ENCODE measurements at places on chromosomes 4 and X. TPM values are rescaled to one million over a fixed set of nuclear protein-coding genes. Genes with fewer than 3 reads are reported as not detected.
A peak's percentile ranks its signal among the peaks of the same experiment; 100 is the strongest.

DNA sequence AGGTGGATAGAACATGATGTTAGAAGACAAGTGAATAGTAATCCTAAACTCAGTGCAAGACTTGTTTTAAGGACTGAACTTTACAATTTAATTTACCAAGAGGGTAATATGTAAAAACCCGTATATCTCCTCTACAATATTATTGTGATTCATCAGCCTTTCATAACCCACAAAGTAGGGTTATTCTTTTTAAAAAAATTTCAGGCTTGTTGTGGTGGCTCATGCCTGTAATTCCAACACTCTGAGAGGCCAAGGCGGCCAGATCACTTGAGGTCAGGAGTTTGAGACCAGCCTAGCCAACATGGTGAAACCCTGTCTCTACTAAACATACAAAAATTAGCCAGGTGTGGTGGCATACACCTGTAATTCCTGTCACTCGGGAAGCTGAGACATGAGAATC is 7.2 kb downstream of the IBSP start:
- DNase-seq = no peak

DNA sequence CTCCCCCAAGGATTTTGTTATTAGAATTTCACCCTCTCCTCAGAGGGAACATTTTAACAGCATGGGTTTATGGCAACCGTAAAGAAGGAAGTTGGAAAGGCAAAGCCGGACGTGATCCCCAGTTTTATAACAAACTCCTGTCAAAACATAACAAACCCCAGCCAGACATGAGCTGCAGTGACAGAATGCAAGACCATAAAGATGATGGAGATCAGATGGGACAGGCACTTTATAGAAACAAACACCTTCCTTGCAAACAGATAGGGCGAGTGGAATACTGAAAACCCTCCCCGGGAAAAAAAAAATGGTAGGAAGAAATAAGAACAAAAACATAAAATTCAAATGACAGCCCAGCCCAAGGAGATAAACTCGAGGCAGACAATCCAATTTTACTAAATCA is 281.4 kb downstream of the LDB2 start:
- no peak for DNase-seq

BTK gene
- not detected for total RNA-seq

TLL1 gene
- 1.1 TPM for total RNA-seq

FDCSP gene
- total RNA-seq = not detected

GRCh38 chrX:36314303-36314702 is 394.8 kb downstream of the CFAP47 start:
- DNase-seq = no peak

DNA sequence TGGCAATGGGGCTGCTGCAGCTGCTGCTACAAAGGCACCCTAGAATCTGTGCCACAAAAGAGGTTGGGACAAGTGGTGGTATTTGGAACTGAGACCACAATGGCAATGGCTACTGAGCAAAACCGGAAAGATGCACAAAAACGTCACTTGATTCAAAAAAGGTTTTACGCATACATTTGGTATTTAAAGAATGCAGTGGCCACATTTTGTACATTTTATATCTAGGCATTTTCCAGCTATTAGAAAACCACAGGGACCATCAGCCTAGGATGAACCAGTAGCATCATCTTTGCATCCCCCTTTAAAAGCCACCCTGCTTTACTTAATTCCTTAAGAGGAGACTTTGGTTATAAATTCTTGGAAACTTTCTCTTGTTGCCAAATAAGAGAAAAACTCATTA is 104.8 kb upstream of the CXCL13 start:
- no peak for DNase-seq

DNA sequence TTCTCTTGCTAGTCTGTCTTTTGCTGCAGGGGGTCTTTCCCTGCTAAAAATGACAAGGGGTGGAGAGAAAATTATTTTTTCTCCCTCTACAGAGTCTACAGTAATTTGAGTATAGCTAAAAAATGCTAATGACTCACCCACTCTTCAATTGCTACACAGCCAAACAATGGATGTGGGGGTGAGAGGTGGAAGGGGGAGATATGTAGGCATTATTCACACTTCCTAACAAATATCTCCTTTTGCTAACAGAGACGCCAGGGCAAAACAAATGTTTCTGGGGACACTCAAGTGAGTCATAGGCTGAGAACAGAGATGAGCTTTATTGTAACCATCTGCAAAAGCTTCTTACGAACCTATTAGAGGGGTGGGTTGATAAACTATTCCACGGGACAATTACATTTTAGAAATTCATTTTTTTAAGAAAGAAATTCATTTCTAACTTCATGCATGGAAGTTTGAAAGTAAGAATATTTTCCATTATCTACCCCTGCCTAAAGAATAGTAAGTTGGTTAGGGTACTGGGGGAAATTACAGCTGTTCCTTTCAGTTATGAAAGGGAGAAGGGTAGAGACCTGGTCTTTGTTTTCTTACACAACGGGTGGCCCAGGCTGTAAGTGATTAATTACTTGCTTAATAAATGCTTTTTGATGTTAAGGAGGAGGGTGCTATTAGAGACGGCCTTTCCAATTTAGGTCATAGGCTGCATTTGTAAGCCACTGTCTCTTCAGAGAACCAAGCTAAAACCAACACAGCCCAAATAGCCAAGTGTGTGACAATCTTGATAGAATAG is 12.8 kb downstream of the SCD5 start:
- DNase-seq = no peak

DNA sequence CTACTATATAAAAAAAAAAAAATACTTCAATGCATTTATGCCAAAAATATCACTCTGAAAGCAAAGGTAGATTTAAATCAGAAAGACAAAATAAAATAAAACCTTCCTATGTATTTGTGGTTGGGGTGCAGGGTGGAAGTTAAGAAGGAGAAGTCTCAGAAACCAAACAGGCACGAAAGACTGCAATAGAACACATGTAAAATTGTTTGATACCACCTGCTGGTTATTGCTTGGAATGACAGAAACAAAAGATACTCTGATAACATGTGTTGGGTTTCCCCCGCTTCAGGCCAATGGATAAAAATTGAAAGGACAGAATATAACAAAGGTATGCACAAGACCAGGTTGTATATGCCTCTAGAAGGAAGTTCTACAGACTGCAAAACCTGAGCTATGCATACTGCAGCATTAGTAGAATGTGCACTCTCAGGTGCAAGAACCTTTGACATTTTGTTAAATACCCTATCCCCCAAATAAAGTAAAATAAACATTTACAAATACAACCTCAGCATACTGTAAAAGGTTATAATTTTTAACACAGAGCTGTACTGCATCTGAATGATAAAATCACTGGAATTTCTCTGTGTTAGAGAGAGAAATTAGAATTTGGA is 118.8 kb downstream of the GABRA2 start:
- DNase-seq = no peak

- DNase-seq = peak; percentile 65
Observed at GRCh38 chr4:24988776-24989175, 42.0 kb downstream of the LGI2 start.

ENPP6 gene
- 0.23 TPM for total RNA-seq

GRCh38 chr4:52199574-52200338 is 148.7 kb downstream of the SPATA18 start:
- no peak for DNase-seq

DNA sequence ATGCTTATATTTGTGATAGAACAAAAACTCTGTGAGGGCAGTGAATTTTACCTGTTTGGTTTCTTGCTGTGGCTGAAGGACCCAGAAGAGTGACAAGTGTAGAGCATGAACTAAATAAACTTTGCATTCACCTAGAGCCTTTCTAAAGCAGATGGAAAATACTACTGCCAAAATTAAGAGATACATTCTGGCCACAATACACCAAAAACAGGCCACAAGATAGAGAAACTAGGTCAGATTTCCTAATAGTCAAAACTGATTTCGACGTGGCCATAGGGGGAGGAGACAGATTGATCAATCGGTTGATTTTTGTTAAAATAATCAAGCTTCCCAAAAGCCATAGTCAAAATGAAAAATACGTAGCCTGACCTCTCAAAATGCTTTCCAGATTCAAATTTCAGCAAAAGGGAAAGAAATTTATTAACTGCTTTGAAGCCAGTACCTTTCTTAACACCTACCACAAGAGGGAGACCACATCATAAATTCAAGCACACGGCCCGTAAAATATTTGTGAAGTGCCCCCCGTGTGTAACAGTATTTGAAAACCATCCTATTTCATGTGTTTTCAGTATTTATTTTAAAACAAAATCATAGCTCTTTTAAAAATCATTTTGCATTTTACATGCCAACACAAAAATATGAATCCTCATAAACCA is 132.4 kb downstream of the CORIN start:
- DNase-seq = no peak

DNA sequence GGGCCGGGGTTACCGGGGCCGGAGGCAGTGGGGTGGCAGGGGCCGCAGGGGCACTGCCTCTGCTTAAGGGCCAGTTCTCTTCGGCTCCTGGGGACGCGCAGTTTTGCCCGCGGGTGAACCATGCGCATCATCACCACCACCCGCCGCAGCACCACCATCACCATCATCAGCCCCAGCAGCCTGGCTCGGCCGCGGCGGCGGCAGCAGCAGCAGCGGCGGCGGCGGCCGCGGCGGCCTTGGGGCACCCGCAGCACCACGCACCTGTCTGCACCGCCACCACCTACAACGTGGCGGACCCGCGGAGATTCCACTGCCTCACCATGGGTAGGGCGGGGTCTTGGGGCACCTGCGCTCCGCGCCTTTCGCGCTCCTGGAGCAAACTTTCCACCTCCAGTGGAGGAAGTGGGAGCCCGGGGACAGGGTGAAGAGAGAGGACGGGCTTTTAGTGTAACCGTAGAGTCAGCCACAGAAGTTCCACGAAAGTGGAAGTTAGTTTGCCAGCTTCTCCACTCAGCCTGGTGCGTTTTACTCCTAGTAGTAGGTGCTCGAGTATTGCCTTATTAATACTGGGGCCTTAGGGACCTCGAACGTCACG is 729 bp downstream of the GSX2 start:
- peak; percentile 61 for DNase-seq

GRCh38 chrX:115060013-115060412 is 42.6 kb upstream of the IL13RA2 start:
- DNase-seq = no peak

DNA sequence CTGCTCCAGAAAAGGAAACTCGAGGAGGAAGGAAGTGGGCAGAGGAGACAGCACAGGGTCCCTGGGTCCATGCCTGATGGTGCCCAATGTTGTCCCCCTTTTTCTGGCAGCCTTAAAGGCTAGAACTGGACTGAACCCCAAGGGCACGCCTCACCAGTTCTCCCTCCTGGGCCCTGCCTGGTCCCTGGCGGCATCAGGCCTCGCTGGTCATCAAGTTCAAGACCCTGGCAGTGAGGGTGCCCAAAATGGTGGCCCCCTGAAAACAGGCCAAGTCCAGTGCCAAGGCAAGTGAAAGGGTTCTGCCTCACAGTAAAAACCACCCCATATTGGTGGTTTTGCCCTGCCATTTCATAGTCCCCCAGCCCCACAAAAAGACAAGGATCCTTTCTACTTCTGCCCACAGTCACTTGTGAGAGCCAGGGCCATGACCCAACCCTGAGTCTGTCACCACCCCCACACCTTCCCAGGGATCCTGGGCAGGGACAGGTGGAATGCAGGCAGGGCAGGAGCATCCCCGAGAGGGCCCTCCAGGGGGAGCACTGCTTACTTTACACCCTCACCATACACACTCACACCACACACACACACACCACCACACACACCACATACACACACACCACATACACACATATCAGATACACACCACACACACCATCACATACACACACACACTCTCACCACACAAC is 107.6 kb downstream of the DCTD start:
- DNase-seq = no peak

DNA sequence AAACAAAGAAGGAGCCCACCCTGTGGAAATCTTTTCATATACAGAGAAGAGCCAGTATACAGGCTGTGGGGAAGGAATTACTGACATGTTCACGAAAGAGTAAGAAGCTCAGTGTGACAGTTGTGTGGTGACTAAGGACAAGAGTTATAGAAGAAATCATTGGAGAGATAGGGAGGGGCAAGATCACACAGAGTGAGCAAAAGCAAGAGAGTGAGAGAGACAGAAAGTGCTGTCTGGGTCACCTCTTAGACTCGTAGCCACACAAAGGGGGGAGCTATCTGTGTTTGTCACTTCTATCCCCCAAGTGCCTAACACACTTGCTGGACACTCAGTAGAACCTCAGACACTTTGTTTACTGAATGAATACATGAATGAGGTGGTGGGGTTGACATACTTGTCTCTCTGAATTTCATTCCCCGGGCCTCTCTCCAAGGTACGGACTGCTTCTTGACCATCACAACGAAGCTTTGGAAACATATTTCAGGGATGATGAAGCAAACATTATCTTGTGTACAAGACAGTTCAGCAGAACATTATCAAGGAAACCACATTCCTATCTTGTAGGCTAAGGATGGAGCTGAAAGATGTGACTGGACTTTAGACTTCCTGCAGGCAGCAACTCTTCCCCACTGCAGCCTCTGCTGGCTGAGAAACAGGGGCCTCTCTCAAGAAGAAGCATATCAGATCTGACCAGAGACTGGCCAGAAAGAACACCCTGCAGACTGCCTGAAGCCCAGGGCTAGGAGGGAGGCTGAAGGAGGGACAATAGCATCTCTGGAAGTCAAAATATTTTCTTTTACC is 168.2 kb downstream of the AMELX start:
- DNase-seq = no peak

CLDN22 gene
- not detected for total RNA-seq

DNA sequence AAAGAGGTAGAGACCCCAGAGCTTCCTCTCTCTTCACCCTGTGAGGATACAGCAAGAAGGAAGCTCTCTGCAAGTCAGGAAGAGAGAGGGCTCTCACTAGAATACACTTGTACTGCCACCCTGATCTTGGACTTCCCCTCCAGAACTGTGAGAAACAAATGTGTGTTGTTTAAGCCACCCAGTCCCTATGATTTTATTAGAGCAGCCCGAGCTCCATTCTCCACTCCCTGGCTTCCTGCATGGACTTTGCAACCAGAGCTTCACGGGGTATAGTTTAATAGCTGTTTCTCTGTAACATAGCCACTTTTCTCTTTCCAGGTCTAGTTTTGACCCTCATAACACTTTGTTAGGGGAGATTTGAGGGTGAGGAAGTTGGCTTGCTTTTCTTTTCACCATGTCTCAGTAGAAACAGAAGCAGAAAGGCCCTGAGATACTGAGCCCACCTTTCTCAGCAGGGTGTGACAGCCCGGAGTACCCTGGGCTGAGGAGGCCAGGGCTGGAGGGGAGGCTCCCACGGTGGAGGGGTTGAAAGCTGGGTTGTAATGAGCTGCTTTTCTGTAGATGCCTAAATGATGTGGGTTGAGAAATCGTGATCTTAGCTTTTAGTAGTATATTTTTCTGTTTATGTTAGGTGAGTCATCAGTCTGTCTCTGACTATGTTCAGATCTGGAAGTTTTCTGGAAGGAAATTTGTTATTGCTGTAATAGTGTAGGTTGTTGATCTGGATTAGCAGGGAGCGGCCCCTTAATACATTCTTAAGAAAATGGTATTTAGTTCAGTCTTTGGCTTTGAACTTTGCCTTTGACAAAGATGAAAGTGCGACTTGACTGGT is 118.6 kb downstream of the PTTG2 start:
- DNase-seq = no peak

MAGEC2 gene
- not detected for total RNA-seq

All from H1 (cell line).